ENCODE measurements at places on chromosomes 2 and 18.

GRCh38 chr2:66899109-66899508 lies 464.2 kb downstream of the MEIS1 start:
- no peak for DNase-seq

- DNase-seq: no peak
Observed at GRCh38 chr2:75600461-75601011, 39.8 kb upstream of the EVA1A start.

GRCh38 chr2:60357996-60358395 lies 195.5 kb downstream of the BCL11A start:
- no peak for DNase-seq

- no peak for DNase-seq
Observed at GRCh38 chr18:55685638-55686037, 97.6 kb upstream of the TCF4 start.

- no peak for DNase-seq
Observed at GRCh38 chr18:7918701-7919100, 351.6 kb downstream of the PTPRM start.

DNA sequence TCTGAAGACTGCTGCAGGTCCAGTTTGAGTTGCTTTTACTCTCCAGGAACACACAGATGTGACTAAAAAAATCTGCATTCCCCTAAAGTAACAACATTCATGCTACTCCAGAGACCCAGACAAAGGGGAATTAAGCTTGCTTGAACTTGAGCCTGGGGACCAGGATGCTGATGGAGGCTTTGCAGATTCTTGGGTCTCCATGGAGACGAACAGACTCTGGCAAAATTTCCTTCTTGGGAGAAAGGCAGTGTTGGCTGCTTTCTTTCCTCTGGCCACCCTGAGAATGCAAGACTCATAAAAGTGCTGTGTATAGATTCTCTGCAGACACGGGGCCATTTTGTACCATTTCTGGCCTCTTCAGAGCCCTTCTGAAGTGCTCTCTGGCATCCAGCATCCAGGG lies 112.0 kb downstream of the ACTR3 start:
- no peak for DNase-seq

DNA sequence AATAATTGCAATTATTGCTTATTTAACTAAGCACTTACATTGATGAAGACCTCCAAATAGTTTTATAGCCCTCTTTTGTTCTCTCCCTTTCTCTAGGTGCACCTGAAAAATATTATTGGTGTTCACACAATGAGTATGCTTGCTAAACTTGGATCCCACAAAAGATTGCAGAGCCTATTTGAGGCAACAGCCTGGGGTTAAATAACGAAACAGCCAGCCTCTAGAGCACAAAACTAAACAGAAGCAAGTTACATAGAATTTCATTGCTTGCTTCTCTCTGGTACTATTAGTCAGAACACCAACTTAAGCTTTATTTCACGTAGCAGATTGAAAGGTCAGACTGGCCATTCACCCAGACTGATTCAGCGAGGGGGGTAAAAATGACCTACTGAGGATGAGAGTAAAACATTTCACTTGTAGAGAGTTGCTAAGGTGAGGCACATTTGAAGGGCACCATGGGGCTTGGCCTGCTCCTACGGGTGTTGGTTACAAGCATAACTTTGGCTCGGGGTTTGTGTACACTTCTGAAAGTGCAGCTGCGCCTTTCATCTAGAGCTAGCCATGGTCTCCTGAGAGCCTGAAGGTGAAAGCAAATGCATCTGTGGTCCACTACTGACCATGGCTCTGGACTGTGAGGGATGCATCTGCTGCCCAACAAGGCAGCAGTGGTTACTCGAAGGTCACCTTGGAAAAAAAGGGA lies 225.1 kb upstream of the LRRTM1 start:
- no peak for DNase-seq

GRCh38 chr2:237943395-237944094 lies 23.3 kb upstream of the UBE2F start:
- no peak for DNase-seq

GRCh38 chr18:48042431-48042830 lies 112.0 kb upstream of the SMAD2 start:
- DNase-seq: no peak

DNA sequence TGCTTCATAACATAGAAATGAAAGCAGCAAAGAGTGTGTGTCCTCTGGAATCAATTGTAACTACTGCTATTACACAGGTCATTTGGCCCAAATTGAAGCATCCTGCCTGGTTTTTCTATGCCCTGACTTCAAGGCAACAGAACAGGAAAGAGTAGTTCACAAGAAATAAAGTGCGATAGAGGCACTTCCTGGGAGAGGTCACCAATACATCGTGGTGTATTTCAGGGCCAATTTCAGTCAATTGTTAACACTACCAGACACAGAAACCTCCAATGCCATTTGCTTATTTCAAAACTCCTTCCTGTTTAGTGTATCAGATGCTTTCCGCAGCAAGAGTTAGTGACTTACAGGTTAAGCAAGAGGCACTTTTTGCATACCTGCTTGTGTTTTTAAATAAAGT lies 292.1 kb downstream of the ETAA1 start:
- no peak for DNase-seq

DNA sequence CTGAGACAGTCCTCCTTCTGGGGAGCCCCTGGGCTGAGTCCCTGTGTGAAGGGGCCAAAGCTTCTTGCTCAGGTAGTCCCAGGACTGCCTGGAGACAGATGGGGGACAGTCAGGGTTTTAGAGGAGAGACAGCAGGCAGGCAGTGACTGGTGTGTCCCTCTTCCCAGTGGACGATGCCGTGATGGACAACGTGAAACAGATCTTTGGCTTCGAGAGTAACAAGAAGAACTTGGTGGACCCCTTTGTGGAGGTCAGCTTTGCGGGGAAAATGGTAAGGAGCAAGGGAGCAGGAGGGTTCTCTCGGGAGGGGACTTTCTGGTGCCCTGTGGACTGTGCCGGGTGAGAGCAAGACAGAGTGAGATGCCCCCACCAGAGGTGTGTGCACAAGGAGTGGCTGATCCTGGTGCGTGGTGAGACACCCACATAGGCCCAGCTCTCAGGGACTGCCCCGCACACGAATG lies 74.8 kb downstream of the DYSF start:
- no peak for DNase-seq

DNA sequence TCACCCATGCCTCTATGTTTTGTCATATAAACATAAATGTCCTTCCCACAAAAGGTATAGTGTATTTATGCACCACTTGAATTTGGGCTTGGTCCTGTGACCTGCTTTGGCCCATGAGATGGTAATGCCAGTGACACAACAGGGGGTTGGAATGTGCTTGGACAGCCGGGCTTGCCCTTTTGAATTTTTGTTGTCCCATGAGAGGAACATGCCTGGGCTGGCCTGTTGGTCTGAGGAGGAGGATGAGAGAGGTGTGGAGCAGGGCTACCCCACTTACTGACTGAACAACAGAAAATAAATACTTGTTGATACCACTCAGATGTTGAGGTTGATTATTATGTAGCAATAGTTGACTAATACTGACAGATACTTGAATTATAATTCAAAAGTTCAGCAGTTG lies 63.2 kb upstream of the TCF4 start:
- no peak for DNase-seq

DNA sequence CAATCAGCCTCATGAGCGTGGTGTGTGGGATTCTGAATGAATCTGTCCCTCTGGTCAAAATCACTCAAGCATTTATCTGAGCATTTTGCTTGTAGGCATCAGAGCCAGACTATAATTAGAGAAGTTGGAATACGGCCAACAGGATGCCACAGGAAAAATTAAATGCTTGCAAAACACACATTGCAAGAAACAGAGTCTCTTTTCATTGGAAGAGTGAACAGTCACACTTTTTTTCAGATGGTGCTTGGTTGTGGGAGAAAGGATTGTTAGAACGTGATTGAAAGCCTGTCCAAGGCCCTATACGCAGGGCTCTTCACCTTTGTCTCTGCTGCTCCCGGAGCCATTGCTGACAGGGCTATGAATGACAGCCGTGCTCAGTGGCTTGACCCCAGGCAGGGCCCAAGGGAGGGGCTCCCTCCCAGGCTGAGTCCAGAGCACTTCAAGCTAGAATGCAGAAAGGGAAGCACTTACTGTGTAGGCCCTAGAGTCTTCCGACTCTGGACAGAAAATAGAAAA lies 59.8 kb downstream of the SNTG2 start:
- DNase-seq: no peak

DNA sequence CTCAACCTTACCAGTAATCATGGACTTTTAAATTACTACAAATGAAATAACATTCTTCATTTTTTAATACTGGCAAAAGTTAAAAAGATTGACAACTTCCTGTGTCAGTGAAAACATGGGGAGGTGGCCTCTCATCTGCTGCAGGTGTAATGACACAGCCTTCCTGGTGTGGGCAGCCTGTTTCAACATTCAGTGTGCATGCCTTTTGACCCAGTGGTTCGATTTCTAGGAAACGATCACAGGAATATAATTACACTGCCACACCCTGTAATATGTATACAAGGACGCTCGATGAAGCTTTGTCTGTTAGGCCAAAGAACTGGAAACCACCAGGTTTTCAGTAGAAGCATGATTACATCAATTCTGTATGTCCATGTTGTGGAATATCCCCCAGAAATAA lies 68.7 kb downstream of the MTHFD2 start:
- DNase-seq: peak; percentile 50

DNA sequence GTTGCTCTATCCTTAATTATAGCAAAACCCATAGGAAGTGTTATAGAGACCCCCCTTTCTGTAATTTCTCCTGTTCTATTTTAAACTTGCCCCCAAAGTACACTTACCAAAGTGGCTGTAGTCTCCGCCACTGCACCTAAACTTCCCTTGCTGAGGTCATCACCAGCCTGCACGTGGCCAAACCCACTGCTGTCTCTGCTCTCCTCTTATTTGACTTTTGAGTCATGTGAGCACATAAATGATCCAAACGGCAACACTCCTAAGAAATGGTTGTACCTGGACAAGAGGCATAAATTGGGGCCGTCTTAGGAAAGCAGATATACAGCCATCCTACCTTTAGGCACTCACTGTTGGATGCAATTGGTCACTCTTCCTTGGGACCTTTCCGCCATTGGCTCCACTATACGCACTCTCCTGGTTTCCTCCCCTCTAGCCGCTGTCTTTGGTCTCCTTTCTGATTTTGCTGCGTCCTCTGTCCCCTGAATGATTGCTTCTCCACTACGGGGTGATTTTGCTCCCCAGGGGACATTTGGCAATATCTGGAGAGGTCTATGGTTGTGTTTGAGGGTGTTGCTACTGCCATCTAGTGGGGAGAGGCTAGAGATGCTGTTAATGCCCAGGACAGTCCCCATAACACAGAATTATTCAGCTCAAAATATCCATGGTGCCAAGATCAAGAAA lies 19.2 kb upstream of the IL36G start:
- DNase-seq: peak; percentile 21

GRCh38 chr2:67752969-67753368 lies 309.8 kb downstream of the C1D start:
- no peak for DNase-seq

- no peak for DNase-seq
Observed at GRCh38 chr2:3870222-3870621, 166.8 kb downstream of the DCDC2C start.

GRCh38 chr2:8061219-8061618 lies 620.6 kb upstream of the ID2 start:
- DNase-seq: no peak

GRCh38 chr2:1222056-1222455 lies 191.2 kb upstream of the TPO start:
- no peak for DNase-seq

DNA sequence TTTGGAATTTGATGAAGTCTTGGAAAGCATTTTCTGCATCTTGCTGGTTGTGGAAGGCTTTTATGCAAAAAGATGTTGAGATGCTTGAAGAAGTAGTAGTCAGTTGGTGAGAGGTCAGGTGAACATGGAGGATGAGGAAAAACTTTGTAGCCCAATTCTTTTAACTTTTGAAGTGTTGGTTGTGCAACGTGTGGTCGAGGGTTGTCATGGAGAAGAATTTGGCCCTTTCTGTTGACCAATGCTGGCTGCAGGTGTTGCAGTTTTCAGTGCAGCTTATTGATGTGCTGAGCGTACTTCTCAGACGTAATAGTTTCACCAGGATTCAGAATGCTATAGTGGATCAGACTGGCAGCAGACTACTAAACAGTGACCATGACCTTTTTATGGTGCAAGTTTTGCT lies 508.4 kb upstream of the MAP2 start:
- no peak for DNase-seq

DNA sequence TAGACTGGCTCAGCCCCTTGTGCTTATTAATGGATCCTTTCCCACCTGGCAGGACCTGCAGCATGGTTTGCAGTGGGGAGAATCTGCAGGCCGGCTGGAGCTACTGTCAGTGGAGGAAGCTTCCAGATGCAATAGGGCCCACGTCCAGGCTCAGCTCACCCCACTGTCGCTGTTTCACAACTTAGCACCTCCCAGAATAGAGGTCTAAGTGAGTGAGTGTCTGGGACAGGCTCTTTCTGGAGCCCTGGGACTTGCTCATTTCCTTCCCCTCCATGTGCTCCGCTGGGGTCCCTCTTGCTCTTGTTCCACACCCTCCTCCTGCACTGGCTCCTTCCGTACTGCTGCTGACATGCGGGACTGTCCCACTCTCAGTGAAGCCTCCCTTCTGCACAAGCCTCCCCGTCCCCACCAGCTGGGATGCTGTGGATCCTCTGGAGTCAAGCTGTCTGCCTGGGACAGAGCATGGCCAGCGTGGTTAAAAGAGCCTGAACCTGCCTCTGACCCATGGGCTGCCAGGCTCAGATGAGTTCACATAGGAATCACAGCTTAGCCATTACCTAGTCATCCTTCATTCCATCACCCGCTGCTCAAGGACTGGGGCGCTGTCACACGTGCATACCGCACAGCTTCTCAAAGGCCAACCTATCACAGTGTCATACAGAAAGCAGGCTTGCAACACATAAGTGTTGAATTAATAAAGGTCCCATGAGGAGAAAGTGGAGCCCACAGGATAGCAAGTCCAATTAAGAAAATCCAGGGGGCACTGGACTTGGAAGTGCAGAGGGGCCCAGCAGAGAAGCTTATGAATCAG lies 135.9 kb downstream of the ACKR3 start:
- no peak for DNase-seq

- DNase-seq: no peak
Observed at GRCh38 chr2:237585590-237586221, 4.8 kb downstream of the RAB17 start.

GRCh38 chr2:207334624-207335371 lies 169.1 kb upstream of the KLF7 start:
- no peak for DNase-seq

- DNase-seq: no peak
Observed at GRCh38 chr18:75844146-75844545, 416.6 kb upstream of the SMIM21 start.

GRCh38 chr2:104318001-104318665 lies 535.8 kb upstream of the POU3F3 start:
- no peak for DNase-seq

DNA sequence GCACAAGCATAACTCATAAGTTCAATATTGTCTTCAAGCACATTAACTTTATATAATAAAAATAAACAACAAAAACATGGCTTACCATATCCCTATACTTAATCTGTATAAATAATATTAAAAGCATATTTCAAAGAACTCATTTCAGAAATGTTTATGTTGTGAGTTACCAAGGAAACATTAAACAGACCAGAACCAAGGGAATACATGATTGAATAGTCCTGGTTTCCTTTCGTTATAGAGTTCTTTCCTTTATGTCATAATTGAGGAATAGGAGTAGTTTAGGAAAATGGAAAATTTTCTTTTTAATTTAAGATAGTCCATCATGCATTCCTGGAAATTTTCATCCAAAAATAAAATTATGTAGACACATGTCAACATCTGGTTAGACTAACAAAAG lies 343.0 kb downstream of the ERBB4 start:
- DNase-seq: no peak

- no peak for DNase-seq
Observed at GRCh38 chr18:77201506-77201905, 48.1 kb upstream of the GALR1 start.

GRCh38 chr2:208306291-208306690 lies 40.2 kb downstream of the PIKFYVE start:
- DNase-seq: no peak
